ENCODE measurements at places on chromosomes 11 and 22. TPM values are rescaled to one million over a fixed set of nuclear protein-coding genes. Genes with fewer than 3 reads are reported as not detected.

KRTAP5-2 gene
- total RNA-seq, result not detected

SF3A1 gene
- total RNA-seq, result 166 TPM

SCGB2A2 gene
- total RNA-seq, result not detected

NCAM1 gene
- total RNA-seq, result 15.3 TPM

PRMT3 gene
- 7.6 TPM for total RNA-seq

PDGFD gene
- total RNA-seq, result not detected

LGR4 gene
- total RNA-seq, result 3.1 TPM

TRPM5 gene
- not detected for total RNA-seq

ZP1 gene
- total RNA-seq, result not detected

PDXP gene
- 4.2 TPM for total RNA-seq

DNA sequence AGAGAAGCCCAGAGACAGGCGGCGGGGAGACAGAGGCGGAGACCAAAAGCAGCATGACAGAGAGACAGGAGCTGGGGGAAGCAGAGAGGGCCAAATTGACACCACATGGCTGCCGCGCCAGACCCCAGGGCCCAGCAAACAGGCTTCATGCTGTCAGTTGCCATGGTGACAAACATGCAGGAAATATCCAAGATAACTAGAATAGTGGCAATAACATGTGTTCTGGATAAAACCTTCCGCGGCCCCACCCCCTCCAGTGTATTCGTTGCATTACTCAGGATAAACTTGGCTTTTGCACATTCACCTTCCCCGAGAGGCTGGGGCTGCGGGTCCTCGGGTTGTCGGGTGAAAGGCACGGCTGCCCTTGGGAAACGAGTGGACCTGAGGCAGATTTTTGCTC is 49.9 kb upstream of the CDON start:
- peak overlapping the region; percentile 67 for H3K27ac ChIP-seq
- H3K4me1 ChIP-seq, result peaks cover 31% of the 10 kb centered on the region
- no peak for DNase-seq
- no peaks in the 10 kb centered on the region for H3K36me3 ChIP-seq

GRCh38 chr11:119403021-119403420 is 20.0 kb downstream of the THY1 start:
- no peak overlapping the region for H3K4me3 ChIP-seq
- H3K4me1 ChIP-seq, result no peaks in the 10 kb centered on the region
- no peak overlapping the region for H3K27ac ChIP-seq
- no peaks in the 10 kb centered on the region for H3K27me3 ChIP-seq

- peak overlapping the region; percentile 80 for H3K27ac ChIP-seq
- H3K27me3 ChIP-seq, result no peaks in the 10 kb centered on the region
- H3K4me1 ChIP-seq, result peaks cover 51% of the 10 kb centered on the region
Observed at GRCh38 chr22:38239101-38239761, 33.6 kb downstream of the TMEM184B start.

DNA sequence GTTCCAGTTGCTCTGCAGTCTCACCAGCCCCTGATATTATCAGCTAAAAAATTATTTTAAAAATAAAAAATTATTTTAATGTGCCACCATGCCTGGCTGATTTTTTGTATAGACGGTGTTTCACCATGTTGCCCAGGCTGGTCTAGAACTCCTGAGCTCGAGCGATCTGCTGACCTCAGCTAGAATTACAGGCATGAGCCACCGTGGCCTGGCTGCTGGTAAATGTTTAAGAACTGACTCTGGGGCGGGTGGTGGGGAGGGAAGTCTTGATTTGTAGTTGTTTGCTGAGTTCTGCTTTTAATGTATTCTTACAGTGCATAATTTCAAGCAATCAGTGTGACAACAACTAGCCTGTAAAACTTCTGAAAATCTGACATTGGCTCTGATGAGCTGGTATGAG is 120.9 kb upstream of the PLET1 start:
- no peaks in the 10 kb centered on the region for H3K4me1 ChIP-seq
- no peaks in the 10 kb centered on the region for H3K36me3 ChIP-seq
- H3K27ac ChIP-seq, result no peak overlapping the region
- H3K4me3 ChIP-seq, result no peak overlapping the region
- H3K27me3 ChIP-seq, result no peaks in the 10 kb centered on the region

GRCh38 chr11:20156280-20156875 is 3.9 kb downstream of the DBX1 start:
- H3K4me3 ChIP-seq, result peak overlapping the region; percentile 20
- no peaks in the 10 kb centered on the region for H3K36me3 ChIP-seq
- peaks cover 16% of the 10 kb centered on the region for H3K4me1 ChIP-seq
- no peak for DNase-seq
- no peak overlapping the region for H3K27ac ChIP-seq

DNA sequence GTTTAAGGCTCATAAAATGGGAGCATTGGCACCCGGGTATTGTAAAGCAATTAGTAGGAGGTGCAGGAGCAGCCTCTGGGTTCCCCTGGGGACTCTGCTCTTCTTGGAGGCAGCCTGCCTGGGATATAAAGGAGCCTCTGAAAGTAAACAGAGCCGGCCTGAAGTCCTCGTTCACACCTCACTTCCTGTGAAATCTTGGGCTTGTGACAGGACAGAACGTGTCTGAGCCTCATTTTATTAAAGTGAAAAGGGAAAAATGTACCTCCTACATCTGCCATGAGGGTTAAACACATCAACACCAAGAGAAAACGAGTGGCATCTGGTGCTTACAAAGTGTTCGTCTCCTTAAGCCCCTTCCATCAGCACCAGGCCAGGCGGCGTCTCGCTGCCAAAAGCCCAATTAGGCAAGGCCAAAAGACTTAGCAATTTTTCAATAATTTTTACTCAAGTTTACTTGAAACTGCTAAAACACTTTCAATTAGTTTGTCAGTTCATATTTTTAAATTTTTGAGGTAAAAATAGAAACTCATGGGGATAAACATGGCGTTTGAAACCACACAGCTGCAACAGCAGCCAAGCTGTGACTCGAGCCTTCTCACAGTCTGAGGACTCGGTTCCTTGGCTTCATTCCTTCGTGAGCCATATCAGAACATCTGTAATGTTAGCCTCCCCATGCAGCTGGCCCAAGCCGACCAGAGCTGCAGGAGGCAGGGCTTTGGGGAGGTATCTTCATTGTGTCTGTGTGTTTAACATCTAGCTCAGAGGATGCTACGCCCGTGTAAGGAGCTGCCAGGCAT is 33.6 kb downstream of the MAP6 start:
- DNase-seq, result no peak
- no peaks in the 10 kb centered on the region for H3K27me3 ChIP-seq
- peak overlapping the region; percentile 46 for H3K27ac ChIP-seq
- H3K4me3 ChIP-seq, result no peak overlapping the region

- H3K36me3 ChIP-seq, result no peaks in the 10 kb centered on the region
- no peak for DNase-seq
- no peak overlapping the region for H3K27ac ChIP-seq
- no peak overlapping the region for H3K4me3 ChIP-seq
- H3K27me3 ChIP-seq, result no peaks in the 10 kb centered on the region
Observed at GRCh38 chr11:36030731-36031281, 86.9 kb downstream of the LDLRAD3 start.

DNA sequence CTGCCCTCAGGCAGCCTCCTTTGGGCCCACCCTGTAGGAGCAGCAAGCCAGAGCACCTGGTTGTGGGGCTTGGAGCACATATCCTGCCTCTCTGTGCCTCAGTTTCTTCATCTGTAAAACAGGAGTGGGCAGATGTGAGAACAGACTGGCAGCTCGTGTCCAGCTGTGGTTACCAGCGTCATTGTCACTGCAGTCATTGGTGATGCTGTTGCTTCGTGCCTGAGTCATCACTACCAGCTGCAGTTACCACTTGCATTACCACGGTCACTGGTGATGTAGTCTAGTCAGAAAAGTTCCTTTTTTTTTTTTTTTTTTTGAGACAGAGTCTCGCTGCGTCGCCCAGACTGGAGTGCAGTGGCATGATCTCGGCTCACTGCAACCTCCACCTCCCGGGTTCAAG is 20.4 kb downstream of the RSPH14 start:
- H3K36me3 ChIP-seq, result no peaks in the 10 kb centered on the region
- no peaks in the 10 kb centered on the region for H3K27me3 ChIP-seq
- H3K27ac ChIP-seq, result no peak overlapping the region
- no peak overlapping the region for H3K4me3 ChIP-seq
- no peak for DNase-seq
- H3K4me1 ChIP-seq, result no peaks in the 10 kb centered on the region

DNA sequence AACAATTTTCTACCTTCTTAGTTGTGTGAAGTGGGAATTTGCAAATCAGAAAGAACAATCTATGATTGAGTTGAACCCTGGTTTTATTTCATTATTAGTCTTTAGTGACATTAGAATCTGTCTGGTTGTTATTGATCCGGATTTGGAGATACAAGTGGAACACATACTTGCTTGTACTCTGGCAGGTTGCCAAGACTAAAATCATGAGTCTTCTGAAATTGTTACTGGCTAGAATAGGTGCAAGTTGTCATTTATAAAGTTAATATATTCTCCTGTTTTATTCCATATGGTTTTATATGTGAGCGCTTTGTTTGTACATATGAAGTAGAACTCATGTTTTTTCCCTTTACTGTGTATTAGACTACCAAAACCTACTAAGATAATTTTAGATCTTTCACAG is 23.0 kb downstream of the CCDC15 start:
- H3K4me1 ChIP-seq, result no peaks in the 10 kb centered on the region
- H3K27me3 ChIP-seq, result no peaks in the 10 kb centered on the region
- H3K4me3 ChIP-seq, result no peak overlapping the region
- no peak for DNase-seq

DNA sequence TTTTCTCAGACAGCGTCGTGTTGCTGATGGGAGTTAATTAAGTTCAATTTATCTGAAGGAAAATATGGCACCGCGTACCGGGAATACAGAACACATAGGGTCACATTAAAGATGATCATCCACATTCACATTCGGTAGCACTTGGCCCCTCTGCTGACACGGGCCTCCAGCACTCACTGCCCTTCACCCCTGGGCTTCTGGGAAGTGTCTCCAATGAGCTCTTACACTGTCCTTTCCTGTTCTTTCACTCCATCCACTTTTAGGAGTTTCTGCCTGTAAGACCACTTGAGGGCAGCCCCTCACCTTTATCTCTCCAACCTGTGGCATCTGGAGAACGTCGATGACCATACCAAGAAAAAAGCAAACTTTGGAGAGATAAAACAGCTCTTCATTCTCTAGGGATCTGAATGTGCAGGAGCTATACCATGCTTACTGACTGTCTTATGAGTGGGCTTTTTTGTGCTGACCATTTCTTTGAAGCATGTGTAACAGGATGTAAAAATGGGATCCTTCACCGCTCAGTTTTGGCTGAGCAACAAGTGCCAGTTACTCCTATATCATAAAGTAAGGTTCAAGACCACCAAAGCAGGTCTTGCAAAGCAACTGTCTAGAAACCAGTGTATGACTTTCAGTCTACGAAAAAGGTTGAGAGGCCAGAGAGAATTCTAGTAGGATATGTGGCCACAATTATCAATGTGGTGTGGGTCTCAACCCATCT is 1.1 kb upstream of the SERGEF start:
- no peak for DNase-seq
- peaks cover 6% of the 10 kb centered on the region for H3K4me1 ChIP-seq
- H3K27me3 ChIP-seq, result no peaks in the 10 kb centered on the region
- no peaks in the 10 kb centered on the region for H3K36me3 ChIP-seq
- H3K4me3 ChIP-seq, result peak overlapping the region; percentile 58

DNA sequence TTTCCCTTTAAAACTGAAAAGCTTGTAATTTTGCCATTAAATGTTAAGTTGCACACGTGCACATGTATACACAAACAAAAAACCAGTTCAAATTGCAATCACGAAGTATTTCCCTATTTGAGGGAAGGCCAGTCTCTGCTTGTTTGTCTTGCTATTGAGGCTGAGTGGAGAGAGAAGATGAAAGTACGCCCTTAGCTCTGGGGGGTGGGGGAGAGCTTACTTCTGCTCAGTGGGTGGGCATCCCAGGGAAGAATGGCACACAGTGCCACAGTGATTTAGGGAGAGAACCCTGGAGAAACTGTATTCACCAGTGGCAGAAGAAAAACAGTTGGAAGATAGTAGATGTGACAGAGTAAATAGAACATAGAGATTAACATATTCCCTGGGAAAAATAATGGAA is 8.7 kb downstream of the YAP1 start:
- peak overlapping the region; percentile 36 for H3K27ac ChIP-seq
- no peak for DNase-seq
- no peaks in the 10 kb centered on the region for H3K27me3 ChIP-seq
- peaks cover 39% of the 10 kb centered on the region for H3K4me1 ChIP-seq
- peaks cover 2% of the 10 kb centered on the region for H3K36me3 ChIP-seq

DNA sequence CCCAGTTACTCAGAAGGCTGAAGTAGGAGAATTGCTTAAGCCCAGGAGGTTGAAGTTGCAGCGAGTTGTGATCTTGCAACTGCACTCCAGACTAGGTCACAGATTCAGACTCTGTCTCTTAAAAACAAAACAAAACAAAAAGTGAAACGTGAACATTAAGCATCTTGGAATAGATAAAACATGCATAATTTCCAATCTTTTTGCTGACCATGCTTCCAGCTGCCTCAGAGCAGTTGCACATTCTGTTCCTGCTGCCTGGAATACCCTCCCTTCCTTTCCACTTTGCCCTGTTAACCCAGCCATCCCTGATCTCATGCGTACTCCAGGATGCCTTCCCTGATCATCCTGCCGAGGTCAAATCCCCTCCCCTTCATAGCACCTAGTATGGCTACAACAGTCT is 718 bp upstream of the CCDC88B start:
- H3K27me3 ChIP-seq, result no peaks in the 10 kb centered on the region
- H3K4me3 ChIP-seq, result no peak overlapping the region
- no peaks in the 10 kb centered on the region for H3K36me3 ChIP-seq
- H3K27ac ChIP-seq, result no peak overlapping the region
- peaks cover 31% of the 10 kb centered on the region for H3K4me1 ChIP-seq

DNA sequence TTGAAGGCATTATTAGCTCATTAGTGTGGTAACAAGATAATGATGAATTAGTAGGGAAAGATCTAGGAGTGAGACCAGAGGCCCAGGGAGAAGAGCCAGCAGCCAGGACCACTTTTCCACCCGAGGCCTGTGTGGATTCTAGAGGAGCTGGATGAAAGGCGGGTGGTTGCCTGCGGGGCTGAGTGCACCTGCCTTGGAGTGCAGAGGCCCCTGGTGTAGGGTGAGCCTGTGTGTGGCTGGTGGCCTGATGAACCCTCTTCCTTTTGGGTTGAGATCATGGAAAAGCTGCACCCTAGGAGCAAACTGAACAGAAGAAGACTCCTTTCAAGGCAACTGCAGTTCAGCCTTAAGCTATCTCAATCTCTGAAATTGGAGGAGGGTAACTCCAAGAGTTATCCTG is 5.9 kb upstream of the TP53AIP1 start:
- H3K4me3 ChIP-seq, result no peak overlapping the region
- H3K36me3 ChIP-seq, result no peaks in the 10 kb centered on the region
- H3K4me1 ChIP-seq, result no peaks in the 10 kb centered on the region
- H3K27ac ChIP-seq, result no peak overlapping the region
- no peaks in the 10 kb centered on the region for H3K27me3 ChIP-seq
- no peak for DNase-seq

- H3K36me3 ChIP-seq, result no peaks in the 10 kb centered on the region
- no peak for DNase-seq
- peaks cover 15% of the 10 kb centered on the region for H3K4me1 ChIP-seq
- no peak overlapping the region for H3K27ac ChIP-seq
- H3K27me3 ChIP-seq, result no peaks in the 10 kb centered on the region
Observed at GRCh38 chr11:27394781-27395228, 31.8 kb upstream of the CCDC34 start.

GRCh38 chr11:86932259-86932585 is 23.0 kb downstream of the FZD4 start:
- no peaks in the 10 kb centered on the region for H3K4me1 ChIP-seq
- H3K27ac ChIP-seq, result no peak overlapping the region
- H3K27me3 ChIP-seq, result no peaks in the 10 kb centered on the region
- no peak overlapping the region for H3K4me3 ChIP-seq

Data from upper lobe of left lung (tissue), 6 donors.